H7 (cell line): ENCODE measurements at places on chromosomes 5 and 9. TPM values are rescaled to one million over a fixed set of nuclear protein-coding genes. Genes with fewer than 3 reads are reported as not detected.
A peak's percentile ranks its signal among the peaks of the same experiment; 100 is the strongest.

DNA sequence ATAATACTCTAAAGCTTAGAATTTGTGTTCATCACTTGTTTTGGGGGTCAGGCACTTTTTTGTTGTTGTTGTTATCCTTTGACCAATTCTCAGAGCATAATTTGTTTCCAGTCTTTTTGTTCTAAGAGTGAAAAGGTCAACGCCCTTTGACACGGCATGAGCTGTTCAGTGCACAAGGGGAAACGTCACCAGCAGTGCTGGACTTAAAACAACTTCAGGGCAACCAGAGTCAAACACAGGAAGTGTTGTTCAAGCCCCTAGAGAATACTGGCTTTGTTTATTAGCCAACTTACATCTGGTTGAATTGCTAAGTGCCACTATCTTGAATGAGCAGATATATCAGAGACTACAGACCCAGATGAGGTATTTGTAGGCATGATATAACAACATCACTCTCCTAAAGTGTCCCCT, 368.9 kb downstream of the TMEM161B start:
- DNase-seq: no peak

DNA sequence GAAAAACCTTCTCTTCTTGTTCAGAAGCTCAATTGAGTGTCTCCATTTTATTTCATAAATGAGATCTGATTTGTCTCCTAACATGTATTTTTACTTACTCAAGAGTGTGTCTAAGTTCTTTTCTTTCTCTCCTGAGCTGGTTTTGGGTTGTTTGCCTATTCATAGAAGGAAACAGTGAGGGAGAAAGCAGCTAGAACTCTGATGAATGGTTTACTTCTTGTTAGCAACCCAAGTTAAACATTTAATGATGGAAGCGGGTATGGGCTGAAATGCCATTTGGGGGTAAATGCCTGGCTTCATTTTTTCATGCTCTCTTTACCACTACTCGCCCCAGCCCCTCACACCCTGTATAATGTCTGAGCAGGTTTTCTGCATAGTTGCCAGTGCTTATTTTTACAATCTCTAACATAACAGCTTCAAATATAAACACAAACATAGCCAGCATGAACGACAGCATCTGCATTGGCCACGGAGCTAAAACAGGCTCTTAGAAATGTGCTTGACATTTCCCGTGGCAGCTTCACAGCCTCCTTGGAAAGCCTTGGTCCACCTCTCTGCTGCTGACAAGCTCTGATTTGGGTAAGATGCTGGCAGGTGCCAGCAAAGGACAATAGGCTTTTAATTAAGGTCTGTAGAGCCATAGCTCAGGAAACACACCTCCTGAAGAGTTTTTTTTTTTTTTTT, 321.1 kb downstream of the ARHGEF28 start:
- DNase-seq: no peak

DNA sequence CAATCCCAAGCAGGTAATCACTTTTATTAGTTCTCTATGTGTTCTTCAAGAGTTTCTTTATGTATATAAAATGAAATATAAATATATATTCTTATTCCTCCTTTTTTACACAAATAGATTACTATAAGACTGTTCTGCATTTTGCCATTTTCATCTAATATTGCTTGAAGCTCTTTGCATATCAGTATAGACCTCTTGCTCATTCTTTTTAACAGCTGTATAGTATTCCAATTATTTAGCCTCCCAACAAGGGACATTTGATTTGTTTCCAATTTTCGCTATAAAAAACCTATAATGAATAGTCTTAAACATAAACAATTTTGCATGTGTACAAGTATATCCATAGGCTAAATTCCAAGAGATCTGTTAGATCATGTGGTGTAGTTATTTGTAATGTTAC, 25.2 kb downstream of the CETN3 start:
- DNase-seq: no peak

DNA sequence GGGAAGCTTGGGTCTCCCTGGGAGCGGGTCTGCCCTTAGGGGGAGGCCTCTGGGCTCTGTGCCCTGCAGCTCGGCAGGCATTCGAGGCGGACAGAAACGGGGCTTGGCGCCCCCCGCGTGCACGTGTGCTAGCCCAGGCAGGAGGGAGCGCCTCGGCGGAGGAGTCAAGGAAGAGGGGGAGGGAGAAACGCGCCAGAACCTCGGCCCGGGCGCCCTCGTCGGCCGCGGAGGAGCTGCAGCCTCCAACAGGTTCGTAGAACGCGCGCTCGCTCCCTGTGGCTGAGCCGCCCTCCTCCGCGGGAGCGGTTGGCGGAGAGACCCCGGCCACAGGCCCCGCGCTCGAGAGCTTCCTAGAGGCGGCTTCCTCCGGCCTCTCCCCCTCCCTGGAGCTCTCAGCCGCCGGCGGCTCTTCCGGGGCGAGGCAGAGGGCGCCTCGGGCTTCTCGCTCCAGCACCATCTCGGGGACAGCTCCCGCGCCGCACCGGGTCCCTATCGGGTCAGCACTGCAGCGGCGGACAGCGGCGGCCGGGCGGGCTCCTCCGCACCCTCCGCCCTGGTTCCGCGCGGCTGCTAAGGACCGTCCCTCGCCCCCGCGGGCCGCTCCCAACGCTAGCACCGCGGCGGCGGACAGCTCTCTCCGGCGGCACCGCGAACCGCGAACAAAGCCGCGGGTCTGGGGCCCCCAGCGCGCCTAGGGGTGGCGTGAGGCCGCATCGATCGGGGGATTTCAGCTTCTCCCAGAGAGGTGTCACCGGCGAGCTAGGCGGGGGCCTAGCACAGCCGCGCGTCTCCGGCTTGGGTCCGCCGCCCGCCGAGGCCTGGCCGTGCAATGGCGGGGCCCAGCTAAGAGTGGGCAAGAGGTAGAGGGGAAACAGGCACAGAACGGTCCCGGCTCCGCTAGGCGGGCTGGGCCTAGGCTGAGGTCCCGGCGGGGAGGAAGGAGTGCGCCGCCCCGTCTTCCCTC, 74.6 kb upstream of the CPLX2 start:
- peak; percentile 96 for DNase-seq

Gene FCHO2
- total RNA-seq: 4.6 and 7.0 TPM in 2 replicates

- DNase-seq: no peak
Measured at GRCh38 chr9:97524424-97524823, 23.0 kb downstream of the TMOD1 start.
